Kidney epithelial cell (primary cell): ENCODE measurements at places on chromosomes 1 and 21. TPM values are rescaled to one million over a fixed set of nuclear protein-coding genes. Genes with fewer than 3 reads are reported as not detected.

DNA sequence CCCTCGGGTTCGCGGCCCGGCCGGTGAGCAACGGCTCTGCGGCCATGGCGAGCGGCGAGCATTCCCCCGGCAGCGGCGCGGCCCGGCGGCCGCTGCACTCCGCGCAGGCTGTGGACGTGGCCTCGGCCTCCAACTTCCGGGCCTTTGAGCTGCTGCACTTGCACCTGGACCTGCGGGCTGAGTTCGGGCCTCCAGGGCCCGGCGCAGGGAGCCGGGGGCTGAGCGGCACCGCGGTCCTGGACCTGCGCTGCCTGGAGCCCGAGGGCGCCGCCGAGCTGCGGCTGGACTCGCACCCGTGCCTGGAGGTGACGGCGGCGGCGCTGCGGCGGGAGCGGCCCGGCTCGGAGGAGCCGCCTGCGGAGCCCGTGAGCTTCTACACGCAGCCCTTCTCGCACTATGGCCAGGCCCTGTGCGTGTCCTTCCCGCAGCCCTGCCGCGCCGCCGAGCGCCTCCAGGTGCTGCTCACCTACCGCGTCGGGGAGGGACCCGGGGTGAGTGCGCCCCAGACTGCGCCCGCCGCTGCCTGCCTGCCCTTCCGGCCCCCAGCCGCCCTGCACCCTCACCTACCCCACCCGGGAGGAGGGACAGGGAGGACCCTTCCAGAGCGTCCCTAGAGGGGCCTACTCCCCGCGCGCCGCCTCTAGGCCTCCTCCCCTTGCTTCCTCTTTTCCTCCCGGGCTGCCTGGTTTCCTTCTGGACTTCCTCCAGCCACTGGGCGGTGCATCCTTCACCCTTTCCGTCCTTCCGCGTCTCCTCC, at the start of gene RNPEP:
Gene RNPEP (plus strand): TSS at position 26 of the 757 bp plus-strand sequence. CDS start 19 bp downstream, at position 45.
- no peak for DNase-seq

DNA sequence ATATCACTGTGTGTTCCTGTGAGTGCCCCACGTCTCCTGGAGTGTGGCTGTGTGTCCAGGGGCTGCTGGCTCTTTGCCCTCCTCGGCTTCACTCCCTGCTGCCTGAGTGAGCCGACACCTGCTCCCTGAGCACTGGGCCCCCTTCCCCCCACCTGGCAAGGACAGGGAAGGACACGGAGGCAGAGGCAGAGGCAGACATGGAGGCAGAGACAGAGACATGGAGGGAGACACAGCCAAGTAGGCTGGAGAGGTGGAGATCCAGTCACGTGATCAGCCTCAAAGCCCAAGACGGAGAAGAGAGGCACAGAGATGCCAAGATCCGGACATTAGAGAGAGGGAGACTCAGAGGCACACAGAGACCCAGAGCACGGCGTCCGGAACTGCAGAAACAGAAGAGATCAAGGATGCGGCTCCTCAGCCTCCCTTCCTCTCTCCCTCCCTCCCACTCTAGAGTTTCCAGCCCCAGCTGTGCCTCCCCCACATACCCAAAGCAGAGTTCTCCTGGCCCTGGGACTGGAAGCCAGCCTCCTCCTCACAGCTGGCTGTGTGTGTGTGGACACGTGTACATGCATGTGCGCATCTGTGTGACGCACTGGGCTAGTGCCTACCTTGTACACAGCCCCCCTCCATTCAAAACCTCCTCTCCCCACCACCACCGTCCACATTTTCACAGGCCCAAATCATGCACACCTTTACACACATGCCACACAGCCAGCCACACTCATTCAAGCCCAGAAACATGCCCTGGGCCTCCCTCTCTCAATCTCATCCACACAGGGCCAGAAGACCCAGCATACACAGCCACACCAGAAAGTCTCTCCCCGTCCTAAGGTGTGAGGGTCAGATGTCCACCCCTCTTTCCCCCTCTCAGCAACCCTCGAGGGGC, 39.1 kb upstream of the WASF2 start:
- no peak for DNase-seq

GRCh38 chr1:109251277-109252166, 2.2 kb downstream of the CELSR2 start:
- DNase-seq: no peak

GRCh38 chr1:151790940-151791651, 796 bp upstream of the TDRKH start:
- peak; percentile 10 for DNase-seq

Gene SPRR3
- 1.1 TPM in 1 of 2 replicates, not detected in the other for total RNA-seq

Gene SLC37A1
- 29.3 and 34.2 TPM in 2 replicates for total RNA-seq
